Globus pallidus (tissue), 1 donor: ENCODE measurements at places on chromosomes 4 and X.

- DNase-seq = no peak
These were observed 531.8 kb downstream of the GLUD2 start for GRCh38 chrX:121579016-121579760.

GRCh38 chr4:98659741-98660462 is 1.5 kb upstream of the TSPAN5 start:
- DNase-seq = no peak

DNA sequence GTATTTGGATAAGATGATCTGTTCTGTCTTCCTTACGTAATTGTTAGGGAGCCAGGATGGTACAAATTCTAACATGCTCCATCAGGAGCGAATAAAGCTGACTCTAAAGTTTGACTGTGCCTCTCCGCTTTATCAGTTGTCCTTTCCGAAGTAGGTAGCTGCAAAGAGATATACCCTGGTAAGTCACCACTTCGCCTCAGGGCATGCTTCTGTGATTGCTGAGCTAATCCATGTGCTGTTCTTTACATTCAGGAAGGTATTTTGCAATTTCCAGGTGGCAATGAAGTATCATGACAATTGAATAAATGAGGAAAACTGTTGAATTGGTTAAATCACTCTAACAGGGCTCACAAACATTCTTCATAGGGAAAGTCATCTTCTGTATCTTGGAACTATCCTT is 38.9 kb downstream of the KIT start:
- DNase-seq = no peak

DNA sequence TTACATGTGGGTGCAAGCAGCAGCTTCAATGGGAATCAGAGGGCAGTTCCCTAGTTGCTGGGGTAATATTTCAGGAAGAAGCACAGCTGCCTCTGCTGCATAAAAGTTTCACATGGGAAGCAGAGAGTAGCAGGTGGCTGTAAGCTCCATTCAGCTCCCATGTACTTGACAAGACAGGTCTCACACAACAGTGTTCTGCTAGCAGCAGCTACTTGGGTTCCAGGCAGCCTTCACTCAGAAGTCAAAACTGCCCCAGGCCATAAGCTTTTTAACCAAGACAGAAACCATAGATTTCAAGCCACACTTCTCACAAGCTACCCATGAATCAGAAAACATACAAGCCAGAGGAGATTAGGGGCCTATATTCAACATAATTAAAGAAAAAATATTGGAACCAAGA is 41.4 kb upstream of the SPIN2A start:
- DNase-seq = no peak

- no peak for DNase-seq
These were observed 114.0 kb downstream of the RBM47 start for GRCh38 chr4:40515398-40516293.

DNA sequence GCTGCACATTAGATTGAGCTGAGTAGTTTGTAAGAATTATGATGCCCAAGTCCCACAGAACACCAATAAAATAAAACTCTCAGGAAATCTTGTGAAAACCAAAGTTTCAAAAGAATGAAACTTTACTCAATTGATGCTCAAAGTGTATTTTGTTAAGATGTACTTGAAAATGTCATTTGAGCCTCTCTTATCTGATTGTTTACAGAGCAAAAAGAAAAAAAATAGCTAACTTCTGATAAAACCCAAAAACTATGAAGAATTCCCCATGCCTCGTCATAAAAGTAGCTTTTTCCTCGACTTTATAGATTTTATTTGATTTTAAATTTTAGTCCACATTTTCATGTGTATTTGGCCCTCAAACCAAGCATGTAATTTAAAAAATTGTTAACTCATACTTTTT is 521.5 kb upstream of the FTHL17 start:
- DNase-seq = no peak

- no peak for DNase-seq
These were observed 3.3 kb downstream of the PPP2R2C start for GRCh38 chr4:6469144-6469543.

GRCh38 chrX:9909254-9909653 is 57.9 kb upstream of the CLDN34 start:
- no peak for DNase-seq

DNA sequence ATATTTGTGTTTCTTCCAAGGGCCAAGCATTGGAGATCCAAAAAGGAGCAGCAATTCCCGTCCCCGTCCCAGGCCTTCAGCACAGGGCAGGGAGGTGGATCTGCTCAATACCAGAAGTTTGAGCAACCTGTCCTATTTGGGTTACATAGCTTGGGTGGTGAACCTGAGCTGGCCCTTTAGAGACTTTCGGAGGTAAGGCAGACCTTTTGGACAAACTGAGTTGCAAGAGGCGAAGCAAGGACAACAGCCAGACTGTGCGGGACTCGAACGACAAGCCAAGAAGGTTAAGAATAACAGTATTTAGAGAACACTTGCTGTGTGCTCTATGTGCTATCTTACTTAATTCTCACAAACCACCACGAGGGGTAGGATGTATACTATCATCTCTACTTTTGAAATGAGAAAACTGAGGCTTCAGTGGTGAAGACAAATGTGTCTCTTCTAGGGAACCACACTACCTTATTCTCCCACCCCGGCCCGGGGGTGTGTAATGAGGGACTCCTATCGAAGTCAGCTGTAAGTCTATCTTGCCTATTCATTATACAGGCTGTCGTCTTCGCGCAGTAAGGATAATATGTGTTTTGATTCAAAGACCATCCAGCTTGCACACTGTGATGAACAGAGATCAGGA is 1.3 kb downstream of the NOP14 start:
- DNase-seq = no peak

DNA sequence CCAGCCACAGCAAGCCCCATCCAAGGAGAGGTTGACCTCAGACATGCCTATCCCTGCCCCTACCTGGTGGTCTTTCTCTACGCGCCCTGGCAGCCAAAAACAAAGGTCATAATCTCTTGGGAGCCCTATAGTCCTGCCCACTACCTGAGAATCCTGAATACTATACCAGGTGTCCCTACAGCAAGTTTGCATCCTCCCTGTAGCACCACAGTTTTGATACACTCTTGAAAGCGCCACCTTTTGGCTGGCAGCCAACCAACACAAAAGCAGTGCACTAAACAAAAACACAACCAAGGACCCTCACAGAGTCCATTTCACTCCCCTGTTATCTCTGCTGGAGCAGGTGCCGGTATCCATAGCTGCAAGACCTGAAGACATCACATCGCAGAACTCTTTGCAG is 523.8 kb upstream of the CPEB2 start:
- DNase-seq = no peak
